ENCODE measurements at places on chromosomes 7 and 10.

GRCh38 chr7:2074691-2075090 is 158.1 kb downstream of the MAD1L1 start:
- DNase-seq: no peak

- DNase-seq: no peak
These were observed 646.4 kb upstream of the MGMT start for GRCh38 chr10:128820663-128821062.

- DNase-seq: no peak
These were observed 63.9 kb upstream of the ECHDC3 start for GRCh38 chr10:11678074-11678793.

GRCh38 chr7:142391191-142391992 is 133.5 kb upstream of the PRSS58 start:
- no peak for DNase-seq

DNA sequence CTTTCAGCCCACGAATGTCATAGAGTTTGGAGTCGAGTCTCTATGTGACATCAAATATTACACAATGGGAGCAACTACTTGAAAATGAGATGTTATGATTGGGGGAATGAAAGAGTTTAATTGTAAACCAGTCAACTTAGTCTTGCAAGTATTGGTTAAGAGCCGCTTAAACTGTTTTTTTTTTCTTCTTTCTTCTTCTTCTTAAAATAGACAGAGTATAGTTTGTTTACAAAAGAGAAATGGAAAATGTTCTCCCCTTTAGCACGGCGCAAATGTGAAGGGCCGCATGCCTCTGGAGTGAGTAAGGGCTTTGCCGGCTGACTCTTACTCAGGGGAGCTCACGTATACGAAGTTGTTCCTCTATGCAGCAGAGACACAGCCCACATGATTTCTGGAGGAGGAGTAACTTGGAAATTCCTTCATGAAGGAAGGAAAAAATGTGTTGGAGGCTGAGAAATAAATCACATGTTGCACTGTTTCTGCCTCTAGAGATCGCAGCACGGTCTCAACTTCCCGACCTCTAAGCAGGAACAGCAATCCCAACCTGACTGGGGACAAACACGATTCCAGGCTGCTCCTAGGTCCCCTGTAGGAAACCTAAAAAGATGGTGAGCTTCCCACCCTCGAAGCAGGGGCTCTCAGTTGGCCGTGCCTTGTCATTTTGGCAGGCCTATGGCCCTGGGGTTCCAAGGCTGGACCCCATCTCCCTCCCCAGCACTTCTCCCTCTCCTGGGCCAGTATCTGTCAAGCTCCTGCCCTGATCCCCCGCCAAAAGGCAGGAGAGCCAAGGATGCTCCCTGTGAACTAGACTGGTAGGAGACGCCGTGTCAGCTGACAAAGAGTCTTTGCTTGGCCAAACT is 44.8 kb downstream of the MYOF start:
- DNase-seq: no peak

DNA sequence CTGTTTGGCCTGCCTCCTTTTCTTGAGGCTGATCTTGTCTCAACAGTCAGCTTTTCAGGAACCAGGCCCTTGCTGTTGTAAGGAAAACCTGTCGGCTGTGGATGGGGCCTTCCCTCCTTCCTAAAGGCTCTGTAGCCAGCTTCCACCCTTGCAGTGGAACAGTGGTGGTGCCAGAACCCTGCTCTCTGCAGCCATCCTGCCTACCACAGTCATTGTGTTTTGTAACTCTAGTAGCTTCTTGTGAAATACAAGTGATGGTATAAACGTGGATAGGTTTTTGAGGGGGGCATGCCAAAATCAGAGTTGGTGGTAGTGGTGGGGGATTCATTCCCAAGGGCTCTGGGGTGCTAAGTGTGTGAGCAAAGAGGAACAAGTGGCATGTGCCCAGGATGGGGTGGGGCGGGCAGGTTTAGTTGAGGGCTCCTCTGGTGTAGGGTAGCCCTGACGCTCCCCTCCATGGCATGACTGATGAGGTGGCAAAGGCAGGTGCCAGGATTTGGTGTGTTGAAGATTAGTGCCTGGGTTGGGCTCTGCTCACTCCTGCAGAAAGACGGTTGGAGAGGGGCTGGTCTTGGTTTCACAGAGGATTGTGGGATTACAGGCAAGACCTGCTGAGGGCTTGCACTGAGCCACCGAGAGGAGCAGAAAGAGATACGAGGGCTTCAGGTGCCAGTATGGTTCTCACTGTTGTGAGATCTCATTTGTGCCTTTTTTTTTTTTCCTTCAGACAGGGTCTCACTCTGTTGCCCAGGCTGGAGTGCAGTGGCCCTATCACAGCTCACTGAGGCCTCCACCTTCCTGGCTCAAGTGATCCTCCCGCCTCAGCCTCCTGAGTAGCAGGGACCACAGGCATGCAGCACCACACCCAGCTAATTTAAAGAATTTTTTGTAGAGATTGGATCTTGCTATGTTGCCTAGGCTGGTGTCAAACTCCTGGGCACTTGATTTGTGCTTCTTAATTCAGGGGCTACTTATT is 7.4 kb downstream of the TSPAN14 start:
- DNase-seq: no peak

- no peak for DNase-seq
These were observed 27.5 kb downstream of the CTNNA3 start for GRCh38 chr10:67668448-67668847.

DNA sequence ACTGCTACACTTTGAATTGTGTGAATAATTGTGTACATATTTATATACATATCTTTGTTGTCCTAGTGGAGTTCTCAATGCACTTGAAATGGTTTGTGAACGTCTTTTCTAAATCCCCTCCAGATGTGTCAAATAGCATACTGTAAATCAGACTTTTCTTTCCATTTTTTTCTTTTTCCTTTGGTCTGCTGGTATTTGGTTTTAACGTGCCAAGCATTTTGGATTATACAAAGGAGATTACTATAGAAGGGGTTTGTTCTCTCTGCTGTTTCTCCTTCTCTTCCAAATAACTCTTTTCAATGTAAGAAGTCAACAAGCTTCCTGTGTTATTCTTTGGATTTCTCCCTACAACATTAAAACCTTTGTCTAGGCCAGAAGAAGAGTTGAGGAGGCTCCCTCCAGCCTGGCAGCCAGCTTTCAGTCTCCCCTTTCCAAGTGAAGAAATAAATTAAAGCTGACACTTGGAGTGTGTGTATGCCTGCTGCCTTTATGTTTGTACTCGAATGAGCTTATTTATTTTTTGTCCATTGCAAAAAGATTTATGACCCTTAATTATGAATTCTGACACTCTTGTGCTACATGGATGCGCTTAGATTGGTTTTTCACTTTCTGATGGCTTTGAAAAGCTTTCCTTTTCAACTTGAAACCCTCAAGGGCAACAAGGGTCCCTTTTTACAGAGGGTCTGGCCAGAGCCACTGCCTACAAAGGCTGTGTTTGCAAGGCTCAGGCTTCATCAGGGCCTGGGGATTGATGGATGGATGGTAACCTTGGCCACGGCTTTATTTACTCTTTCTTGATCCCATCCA is 107.8 kb downstream of the RAB18 start:
- no peak for DNase-seq

- DNase-seq: no peak
These were observed 2.4 kb downstream of the ZNF488 start for GRCh38 chr10:47381427-47382379.

- DNase-seq: no peak
These were observed 966 bp downstream of the FBH1 start for GRCh38 chr10:5891009-5891408.

- DNase-seq: no peak
These were observed 60.9 kb downstream of the RBM20 start for GRCh38 chr10:110704906-110705476.

DNA sequence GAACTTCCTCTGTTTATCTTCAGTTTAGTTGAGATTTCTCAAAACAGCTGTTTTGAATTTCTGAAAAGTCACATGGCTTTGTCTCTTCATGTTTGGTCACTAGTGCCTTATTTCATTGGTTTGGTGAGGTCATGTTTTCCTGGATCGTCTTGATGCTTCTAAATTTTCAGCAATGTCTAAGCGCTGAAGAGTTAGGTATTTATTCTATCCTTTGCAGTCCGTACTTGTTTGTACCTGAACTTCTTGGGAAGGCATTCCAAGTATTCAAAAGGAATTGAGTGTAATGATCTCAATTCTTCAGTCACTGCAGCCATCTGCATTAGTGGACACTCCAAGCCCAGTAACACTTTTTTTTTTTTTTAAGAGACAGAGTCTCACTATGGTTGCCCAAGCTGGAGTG is 67.7 kb downstream of the HERC4 start:
- no peak for DNase-seq

- DNase-seq: no peak
These were observed 16.3 kb downstream of the SMURF1 start for GRCh38 chr7:99127636-99128035.

GRCh38 chr7:44671069-44671468 is 64.6 kb downstream of the OGDH start:
- no peak for DNase-seq

GRCh38 chr10:131310551-131311401 is 745 bp downstream of the TCERG1L start:
- no peak for DNase-seq

GRCh38 chr10:450463-450862 is 239.0 kb downstream of the DIP2C start:
- DNase-seq: no peak

DNA sequence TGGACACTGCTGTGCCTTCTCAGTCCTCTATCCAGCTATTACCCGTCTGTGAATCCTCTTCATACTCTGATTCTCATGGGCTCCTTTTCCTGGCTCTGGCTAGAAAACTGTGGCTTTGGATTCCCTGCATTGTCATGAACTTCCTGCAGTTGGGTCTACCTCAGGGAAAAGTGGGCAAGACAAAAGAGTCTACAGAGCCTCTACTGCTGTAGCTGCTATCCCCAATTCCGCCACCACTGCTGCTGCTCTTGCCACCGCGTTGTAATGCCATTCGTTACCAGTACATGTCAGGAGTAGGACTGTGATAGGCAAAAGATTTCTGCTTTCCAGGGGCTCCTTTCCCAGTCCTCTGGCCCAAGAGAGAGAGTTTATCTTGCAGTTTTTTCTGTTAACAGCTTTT is 23.9 kb upstream of the PPP1R17 start:
- no peak for DNase-seq

DNA sequence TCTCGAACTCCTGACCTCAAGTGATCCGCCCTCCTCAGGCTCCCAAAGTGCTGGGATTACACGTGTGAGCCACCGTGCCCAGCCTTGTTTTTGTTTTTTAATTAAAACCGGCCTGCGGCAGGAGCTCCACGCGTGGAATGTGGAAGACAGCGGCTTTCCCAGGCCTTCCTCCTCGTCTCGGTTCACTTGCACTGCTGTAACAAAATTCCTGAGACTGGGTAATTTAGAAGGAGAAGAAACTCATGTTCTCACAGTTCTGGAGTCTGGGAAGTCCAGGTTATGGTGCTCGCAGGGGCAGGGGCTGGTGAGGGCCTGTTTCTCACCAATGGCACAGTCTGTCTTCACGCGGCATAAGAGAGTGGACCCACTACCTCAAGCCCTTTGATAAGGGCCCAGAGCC is 14.4 kb upstream of the CRYGN start:
- no peak for DNase-seq

DNA sequence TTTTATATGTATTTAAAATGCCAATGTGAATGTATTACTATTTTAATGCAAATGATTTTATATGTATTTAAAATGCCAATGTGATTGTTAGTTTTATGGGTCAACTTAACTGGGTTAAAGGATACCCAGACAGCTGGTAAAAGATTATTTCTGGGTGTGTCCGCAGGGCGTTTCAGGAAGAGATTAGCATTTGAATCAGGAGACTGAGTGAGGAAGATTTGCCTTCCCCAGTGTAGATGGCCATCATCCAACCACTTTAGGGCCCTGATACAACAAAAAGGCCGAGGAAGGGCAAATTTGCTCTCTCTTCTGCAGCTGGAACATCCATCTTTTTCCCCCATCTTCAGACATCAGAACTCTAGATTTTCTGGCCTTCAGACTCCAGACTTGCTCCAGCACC is 116.2 kb downstream of the BAMBI start:
- no peak for DNase-seq

- DNase-seq: no peak
These were observed 37.6 kb downstream of the FAM53B start for GRCh38 chr10:124706462-124707143.

DNA sequence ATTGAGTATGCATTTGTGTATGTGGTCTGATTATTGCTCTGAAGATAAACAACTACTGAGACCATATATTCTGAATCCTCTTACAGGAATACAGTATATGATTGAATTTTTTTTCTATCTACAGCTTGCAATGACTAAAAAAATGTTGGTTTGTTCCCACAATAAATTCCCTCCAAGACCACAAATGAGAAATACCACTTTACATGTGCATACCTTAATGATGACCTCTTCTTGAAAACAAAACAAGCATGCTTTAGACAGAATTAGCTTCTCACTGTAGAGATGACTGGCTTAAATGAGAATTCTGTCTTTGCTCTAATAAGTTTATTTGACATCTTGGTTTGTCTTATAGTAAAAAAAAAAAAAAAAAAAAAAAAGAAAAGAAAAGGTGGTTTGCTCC is 241.5 kb downstream of the PCDH15 start:
- no peak for DNase-seq

GRCh38 chr10:14412624-14413023 is 81.9 kb upstream of the FRMD4A start:
- no peak for DNase-seq

DNA sequence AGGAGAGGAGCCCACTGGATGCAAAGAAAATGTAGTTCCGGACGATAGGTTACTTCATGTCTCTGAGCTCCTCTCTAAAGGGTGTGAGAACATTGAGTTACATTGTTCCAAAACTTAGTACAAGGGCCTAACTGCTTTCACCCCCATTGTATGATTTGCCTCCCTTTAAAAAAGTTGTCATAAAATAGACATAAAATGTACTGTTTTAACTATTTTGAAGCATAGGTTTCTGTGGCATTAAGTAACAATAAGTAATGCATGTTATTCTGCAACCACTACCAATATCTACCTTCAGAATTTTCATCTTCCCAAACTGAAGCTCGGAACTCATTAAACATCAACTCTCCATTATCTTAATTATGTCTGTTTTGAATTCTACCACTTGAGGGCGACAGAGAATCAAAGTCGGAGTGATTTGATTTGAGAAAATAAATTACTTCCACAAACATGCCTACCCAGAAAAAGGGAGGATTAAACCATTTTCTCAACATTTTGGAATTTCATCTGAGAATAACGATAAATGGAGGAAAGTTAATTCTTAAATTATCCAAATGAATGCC is 2.7 kb downstream of the IGFBP1 start:
- no peak for DNase-seq

DNA sequence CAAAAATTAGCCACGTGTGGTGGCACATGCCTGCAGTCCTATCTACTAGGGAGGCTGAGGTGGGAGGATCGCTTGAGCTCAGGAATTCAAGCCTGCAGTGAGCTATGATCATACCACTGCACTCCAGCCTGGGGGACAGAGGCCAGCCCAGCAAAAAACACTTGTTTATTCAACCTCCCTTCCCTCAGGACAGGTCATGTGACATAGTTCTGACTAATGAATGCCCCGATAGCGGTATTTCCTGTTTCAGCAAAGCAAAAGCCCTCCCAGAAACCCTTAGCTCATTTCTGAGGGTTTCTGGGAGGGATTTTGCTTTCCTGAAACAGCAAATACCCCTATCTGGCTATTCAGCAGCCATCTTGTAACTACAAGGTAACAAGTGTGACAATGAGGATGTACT is 157.1 kb downstream of the GATA3 start:
- no peak for DNase-seq
